CD4-positive, alpha-beta T cell treated with Interleukin-2 at 100 ng/mL for 4 hours (primary cell): ENCODE measurements at places on chromosomes 7 and 10.
A peak's percentile ranks its signal among the peaks of the same experiment; 100 is the strongest.

DNA sequence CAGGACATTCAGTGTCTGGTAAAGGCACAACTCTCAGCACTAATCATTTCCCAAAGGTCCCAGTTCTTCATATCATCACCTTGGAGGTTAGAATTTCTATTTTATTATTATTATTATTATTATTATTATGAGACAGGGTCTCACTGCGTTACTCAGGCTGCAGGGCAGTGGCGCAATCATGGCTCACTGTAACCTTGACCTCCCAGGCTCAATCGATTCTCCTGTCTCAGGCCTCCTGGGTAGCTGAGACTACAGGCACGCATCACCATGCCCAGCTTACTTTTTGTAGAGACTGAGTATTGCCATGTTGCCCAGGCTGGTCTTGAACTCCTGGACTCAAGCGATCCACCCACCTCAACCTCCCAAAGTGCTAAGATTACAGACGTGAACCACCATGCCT is 91.8 kb upstream of the DOCK1 start:
- no peak for DNase-seq

GRCh38 chr7:114854369-114854768 is 67.5 kb upstream of the MDFIC start:
- DNase-seq = no peak

DNA sequence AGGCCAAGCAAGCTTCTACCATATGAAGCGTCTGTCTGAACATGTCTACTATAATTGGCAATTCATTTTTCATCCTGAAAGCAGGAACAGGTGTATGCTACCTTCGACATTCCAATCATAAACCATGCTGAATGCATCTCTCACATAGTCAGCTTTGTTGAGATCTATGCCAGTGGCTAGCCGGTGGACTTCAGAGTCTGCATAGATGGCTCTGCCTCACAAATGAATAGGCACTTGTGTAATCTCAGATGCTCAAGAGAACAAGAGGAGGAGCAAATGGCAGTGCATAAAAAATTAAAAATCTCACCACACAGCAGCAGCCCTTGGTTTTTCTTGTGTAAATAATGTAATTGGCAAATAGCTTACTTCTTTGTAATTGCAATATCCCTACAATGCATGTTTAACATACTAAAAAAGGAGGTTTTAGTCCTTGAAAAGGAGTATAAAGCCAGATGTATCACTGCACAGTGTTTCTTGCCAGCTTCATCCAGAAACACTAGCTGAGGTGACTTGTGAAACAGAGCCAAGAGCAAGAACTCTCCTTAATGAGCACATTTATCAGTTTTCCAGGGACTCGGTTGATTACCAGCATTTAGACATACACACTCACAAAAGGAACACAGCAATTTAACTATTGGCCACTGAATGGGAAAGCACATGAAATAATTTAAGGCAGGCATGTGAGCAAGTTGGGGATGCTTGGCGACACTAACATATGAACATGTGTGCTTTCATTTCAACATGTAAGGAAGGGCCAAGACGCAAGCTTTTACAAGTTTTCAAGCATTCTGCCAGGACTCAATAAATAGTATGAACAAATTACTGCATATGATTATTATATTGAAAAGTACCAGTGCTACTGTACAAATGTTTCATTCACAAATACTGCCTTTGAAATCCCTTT is 249.9 kb upstream of the PLXNA4 start:
- no peak for DNase-seq

DNA sequence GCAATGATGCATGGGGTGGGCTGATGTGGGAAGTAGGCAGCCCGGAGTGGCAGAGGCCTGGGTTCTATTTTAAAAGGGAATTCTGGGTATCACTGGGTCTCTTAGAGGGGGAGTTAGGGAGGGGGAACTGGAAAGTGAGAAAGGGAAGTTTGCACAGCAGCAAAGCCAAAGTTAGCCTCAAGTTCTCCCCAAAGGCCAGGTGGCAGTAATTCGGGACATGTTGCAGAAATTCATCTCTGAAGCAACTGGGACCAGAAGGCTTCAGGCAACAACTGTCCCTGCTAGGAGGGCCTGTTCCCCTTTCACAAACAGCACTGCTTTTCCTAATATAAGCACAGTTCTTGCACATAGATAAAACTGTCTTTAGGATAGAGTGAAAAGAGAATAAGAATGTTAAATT is 67.4 kb downstream of the NOD1 start:
- no peak for DNase-seq

GRCh38 chr7:23472556-23472955 is 2.3 kb upstream of the IGF2BP3 start:
- no peak for DNase-seq

GRCh38 chr10:4059471-4060138 is 274.6 kb upstream of the KLF6 start:
- DNase-seq = peak; percentile 56

DNA sequence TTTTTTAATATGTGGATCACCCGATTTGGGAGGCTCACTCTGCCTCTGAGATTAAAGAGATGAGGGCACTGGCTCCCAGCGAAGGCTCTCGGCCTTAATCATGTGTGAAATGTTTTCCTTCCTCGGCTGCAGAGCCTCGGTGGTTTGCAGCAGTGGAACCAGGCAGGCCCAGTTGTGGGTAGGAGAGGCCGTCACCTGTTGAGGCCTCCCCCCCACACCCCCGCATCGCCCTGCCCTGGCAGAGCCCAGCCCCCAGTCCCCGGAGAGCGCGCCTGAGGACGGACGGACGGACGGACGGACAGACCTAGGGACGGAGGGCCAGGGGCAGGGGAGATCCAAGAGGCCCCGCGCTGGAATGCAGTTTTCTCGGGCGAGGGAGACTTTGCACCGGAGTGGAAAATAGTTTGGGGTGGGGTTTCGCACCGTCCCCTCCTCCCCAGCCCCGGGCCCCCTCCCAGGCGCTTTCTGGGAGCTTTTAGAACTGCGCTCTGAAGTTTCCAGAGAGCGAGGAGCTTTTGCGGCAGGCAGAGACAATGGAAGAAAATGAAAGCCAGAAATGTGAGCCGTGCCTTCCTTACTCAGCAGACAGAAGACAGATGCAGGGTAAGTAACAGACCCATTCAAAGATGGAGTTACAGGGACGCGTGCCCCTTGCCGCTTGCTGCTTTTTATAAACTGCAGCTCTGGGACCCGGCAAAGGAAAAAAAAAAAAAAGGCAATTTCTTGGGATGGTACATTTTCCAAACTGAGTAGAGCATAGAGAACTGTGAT is at the start of gene KIAA1217:
Gene KIAA1217 (plus strand): TSS at position 478 of the 771 bp plus-strand sequence. CDS start 56 bp downstream, at position 534.
- DNase-seq = no peak

DNA sequence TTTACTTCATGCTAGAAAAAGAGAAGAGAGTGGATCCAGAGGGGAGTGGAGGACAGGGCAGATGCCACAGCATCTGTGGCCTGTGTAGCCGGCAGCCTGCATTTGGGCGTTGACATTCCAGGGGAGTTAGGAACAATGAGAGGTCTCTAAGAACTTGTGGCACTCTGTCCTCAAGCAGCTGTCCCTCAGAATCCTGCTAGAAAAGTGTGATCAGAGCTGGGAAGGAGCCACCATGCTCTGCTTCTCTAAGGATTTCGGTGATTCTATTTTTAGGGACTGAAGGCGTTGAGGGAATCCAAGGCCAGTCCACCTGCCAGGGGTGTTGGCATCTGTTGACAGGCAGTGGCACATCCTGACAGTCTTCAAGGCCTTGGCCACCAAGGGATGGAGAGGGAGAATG is 7.6 kb downstream of the LRIT2 start:
- DNase-seq = no peak

DNA sequence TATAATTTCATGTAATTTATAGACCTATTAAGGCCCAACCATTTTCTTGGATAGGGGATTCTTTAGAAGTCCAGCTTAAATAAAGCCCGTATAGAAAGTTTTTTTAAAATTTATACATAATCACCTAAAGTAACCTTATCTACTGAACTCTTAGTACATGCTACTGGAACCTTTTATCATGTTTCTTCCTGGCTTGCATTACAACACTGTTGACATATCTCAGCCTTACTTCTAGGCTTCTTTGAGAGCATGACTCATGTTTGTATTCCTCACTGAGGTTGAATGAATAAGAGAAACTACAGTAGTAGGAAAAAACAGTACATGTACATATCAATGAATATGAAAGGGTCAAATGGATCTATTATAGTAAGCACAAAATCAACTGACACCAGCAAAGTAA is 8.2 kb upstream of the MAGI2 start:
- DNase-seq = no peak

GRCh38 chr7:46572691-46573090 is 651.6 kb upstream of the IGFBP3 start:
- no peak for DNase-seq

DNA sequence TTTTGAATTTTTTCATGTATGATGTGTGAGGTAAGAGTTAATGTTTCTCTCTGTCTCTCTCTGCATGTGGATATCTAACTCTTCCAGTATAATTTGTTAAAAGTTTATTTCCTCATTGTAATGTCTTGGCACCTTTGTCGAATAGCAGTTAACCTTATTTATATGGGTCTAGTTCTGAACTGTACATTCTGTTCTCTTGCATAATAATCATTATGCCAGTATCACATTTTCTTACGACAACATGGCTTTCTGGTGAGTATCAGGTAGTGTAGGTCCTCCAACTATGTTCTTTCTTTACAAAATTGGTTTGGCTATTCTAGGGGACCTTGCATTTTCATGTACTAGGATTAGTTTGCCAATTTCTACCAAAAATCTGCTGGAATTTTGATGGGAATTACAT is 337.0 kb upstream of the FZD8 start:
- DNase-seq = no peak

DNA sequence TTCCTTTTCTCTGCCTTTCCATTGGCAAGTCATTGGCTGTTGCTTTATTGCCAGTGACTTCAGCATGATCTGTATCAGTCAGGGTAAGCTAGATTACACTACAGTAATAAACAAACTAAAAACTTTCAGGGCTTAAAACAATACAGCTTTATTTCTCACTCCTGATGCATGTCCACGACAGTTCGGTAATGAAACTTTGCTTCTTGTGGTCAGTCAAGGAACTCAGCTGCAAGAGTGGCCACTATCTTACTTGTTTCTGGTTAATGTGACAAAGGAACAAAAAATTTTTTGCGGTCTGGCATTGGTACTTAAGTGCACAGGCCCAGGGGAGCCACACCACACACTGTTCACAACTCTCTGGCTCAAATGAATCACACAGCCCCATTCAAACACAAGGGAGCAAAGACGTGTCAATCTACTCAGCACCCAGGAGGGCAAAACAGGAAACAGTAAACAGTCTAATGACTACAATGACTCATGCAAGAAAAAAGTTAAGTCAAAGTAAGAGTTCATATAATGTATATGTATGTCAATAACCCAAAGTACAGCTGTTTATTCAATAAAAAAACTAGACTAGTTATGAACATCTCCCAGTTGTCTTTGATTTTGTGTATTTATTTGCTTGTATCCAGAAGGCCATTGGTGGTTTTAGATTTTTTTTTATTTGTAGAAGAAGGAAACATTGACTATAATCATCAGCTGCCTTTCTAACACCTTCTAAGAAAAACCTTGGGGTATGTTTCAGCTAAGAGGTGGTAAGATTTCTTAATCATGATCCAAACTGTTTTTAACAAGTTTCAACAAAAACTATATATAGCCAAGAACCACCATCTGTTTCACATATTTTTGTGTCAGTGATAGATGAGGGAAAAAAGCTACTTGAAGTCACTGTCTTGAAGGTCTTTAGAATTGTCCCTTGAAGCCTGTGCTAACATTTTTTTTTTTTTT is 134.4 kb upstream of the FAM3C start:
- peak; percentile 73 for DNase-seq

- no peak for DNase-seq
These were observed 268.4 kb downstream of the GLRX3 start for GRCh38 chr10:130404476-130405055.

DNA sequence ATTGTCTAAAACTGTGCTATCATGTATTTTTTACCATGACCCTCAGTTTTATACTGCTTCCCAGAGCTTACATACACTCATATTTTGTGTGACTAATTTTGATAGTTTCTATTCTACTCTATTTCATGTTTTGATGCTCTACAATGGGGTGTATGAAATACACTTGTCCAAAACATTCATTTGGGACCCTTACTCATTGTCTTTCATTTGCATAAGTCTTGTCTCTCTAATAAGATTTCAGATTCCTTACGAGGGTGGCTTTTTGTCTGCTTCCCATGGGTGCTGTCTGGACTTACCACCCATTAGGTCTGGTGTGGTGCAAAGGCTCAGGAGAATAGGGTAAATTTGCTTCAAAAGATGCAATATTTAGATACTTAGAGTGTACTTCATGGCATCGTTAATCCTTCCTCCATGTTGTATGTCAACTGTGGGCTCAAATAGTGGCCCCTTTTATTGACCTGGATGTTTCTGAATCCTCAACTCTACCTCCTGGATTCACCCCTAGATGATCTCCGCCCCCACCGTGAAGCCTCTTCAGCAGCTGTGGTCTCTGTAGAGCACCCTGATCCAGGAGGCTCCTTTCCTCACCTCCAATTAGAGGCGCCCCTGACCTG is 3.6 kb upstream of the GIMAP5 start:
- DNase-seq = no peak

GRCh38 chr10:114009281-114009996 is 34.2 kb upstream of the ADRB1 start:
- DNase-seq = no peak

- DNase-seq = no peak
These were observed 41.5 kb downstream of the GPR37 start for GRCh38 chr7:124724079-124724478.

GRCh38 chr10:43904301-43904700 is 255.6 kb upstream of the ZNF32 start:
- no peak for DNase-seq

- DNase-seq = no peak
These were observed 121.3 kb downstream of the AVL9 start for GRCh38 chr7:32616625-32617024.

DNA sequence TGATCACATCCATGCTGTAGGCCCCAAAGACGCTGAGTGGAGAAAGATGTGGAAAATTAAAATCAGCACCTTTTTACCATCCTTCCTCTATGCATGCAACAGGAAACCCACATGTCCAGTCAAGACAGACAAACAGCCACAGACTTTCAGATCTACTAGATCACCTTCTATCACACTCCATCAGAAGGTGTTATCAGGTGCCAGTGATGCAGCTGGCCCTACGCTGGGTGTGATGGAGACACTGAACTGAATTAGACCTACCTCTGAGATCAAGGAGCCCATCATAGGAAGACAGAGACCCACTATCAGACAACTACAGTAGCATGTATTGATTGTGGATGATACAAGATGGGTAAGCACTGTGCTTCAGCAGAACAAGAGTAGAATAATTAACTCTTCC is 15.5 kb downstream of the CYP3A4 start:
- no peak for DNase-seq
